ENCODE measurements at places on chromosomes 2 and 18.
A peak's percentile ranks its signal among the peaks of the same experiment; 100 is the strongest.

DNA sequence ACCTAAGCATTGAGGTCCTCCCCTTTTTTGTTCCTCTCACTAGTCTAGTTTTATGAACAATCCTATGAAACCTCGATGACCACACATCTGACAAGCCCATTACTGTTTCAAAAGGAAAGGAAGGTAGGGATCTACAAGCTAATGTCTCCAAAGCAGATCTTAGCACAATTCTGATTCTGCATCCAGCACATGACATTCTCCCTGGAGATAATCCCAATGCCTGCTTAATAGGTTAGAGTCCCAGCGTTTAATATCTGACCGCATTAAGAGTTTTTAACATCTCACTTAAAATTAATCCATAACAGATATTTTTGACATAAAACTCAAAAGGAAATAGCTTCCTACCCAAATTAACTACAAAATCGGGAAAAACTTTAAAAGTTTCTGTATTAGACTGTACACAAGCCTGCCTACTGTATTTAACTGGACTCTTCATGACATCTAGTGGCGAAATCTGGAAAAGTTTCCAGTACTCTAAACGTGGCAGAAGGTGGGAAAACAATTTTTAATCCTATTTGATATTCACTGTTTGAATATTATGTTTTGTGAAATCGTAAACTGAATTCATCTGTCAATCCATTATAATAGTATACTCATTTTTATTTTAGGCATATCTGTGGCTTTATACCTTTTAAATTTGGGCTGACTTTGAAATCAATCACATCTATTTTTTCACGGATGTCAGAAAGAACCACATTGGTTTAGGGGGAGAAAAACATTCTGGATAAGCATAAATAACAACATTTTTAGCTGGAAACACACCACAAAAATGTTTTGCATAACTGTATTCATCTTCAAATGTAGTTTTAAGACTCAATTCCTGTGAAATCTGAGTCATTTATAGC lies 62.4 kb downstream of the TXNL1 start:
- DNase-seq: peak; percentile 82

GRCh38 chr18:73861771-73862170 lies 285.9 kb downstream of the FBXO15 start:
- DNase-seq: no peak

DNA sequence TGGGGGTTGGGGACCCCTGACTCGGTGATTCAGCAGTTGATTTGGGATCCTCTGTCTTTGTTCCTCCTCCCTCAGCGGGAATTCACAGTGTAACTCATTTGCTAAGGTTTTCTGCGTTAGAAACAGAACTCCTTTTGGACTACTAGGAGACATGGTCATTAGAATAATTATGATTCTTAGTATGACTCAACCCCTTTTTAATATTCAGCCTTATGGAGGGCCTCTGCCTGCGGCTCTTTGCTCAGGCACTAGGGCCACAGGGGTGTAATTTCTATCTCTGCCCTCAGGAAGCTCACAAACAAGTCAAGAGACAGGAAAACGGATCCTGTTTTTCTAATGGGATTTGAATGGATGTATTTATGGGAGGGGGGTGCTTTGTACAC lies 117.4 kb downstream of the SPTBN1 start:
- DNase-seq: no peak

- no peak for DNase-seq
Observed at GRCh38 chr2:216317831-216318520, 54.3 kb downstream of the MARCHF4 start.

DNA sequence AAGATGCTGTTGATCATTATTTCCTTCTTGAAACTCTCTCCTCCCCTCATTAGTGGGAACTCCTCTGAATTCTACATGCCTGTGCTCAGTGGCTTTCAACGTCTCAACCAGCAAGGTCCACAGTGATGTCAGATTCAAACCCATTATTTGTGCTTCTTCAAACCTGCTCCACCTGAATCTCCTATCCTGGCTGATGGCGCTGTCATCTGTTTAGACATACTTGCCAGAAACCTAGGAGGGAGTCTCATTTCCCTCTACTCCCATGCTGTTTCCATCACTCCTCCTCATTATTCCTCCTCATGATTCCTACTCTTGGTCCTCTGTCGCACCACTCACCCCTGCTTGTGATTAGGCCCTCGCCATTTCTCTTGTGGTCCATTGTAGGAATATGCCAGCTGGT lies 2.9 kb upstream of the LPIN2 start:
- DNase-seq: no peak

GRCh38 chr2:33131111-33131510 lies 184.4 kb downstream of the LTBP1 start:
- DNase-seq: no peak

- DNase-seq: no peak
Observed at GRCh38 chr2:120601566-120601965, 134.1 kb upstream of the GLI2 start.

- DNase-seq: no peak
Observed at GRCh38 chr2:31205186-31205585, 12.1 kb downstream of the CAPN14 start.

- DNase-seq: no peak
Observed at GRCh38 chr2:199070322-199070949, 387.3 kb downstream of the SATB2 start.

GRCh38 chr2:133504566-133505505 lies 63.4 kb downstream of the NCKAP5 start:
- DNase-seq: no peak

- peak; percentile 68 for DNase-seq
Observed at GRCh38 chr2:216698895-216699294, 3.5 kb upstream of the IGFBP5 start.

GRCh38 chr2:15729709-15730544 lies 138.3 kb downstream of the DDX1 start:
- DNase-seq: no peak

DNA sequence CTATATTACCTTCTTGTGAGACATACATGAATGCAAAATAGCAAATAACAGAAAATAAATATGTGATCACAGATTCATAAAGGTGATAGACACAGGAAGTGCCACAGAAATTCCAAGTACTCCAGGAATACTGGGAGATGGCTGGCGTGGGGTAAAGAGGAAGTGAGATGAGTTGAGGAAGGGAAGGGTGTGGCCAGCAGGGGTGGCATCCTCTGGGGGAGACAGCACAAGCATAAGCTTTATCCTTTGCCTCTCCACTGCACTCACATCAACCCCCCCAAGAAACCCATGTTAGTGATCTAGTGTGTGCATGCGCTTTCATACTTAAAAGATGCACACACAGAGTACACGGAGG lies 94.8 kb upstream of the B3GNT7 start:
- DNase-seq: no peak

GRCh38 chr2:135600915-135601314 lies 69.6 kb downstream of the R3HDM1 start:
- peak; percentile 15 for DNase-seq

DNA sequence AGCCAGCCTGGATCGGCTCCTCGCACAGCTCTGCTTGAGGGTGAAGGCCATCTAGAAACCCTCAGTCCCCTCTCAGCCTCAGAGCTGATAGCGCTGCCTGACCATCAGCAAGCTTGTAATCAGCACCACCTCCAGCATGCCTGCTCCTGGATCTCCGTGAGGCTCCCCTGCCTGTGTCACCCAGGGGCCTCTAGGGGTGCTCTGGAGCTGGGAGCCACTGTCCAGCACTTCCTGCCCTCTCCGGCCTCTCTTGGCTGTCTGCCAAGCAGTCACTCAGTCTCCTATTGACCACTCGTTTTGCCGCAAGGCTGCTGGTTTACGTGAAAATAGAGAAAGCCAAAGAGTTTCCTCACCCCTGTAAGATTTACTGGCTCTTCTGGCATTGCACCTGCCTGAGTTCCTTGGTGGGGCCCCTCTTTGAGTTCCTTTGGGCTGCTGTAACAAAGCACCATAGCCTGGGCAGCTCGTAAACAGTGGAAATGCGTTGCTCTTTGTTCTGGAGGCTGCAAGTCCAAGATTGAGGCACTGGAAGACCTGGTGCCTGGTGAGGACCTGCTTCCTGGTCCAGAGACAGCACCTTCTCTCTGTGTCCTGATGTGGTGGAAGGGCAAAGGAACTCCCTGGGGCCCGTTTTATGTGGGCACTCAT lies 17.9 kb downstream of the CAPN10 start:
- no peak for DNase-seq

GRCh38 chr2:180652794-180653193 lies 327.6 kb upstream of the UBE2E3 start:
- DNase-seq: no peak

DNA sequence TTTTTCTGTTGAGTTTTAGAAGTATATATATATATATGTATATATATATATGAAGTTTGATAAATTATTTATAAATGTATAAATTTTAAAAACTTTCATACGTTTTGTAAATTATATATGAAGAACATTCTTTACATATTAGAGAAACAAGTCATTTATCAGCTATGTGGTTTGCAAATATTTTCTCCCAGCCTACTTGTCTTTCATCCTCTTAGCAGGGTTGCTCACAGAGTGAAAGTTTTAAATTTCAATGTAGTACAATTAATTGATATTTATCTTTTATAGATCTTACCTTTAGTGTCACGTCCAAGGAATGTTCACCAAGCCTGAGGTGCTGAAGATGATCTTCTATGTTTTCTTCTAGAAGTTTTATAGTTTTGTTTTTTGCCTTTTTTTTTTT lies 78.3 kb upstream of the HS6ST1 start:
- no peak for DNase-seq

- DNase-seq: no peak
Observed at GRCh38 chr2:152532241-152532640, 185.0 kb downstream of the PRPF40A start.

- peak; percentile 28 for DNase-seq
Observed at GRCh38 chr2:175621821-175622220, 380.2 kb downstream of the LNPK start.

DNA sequence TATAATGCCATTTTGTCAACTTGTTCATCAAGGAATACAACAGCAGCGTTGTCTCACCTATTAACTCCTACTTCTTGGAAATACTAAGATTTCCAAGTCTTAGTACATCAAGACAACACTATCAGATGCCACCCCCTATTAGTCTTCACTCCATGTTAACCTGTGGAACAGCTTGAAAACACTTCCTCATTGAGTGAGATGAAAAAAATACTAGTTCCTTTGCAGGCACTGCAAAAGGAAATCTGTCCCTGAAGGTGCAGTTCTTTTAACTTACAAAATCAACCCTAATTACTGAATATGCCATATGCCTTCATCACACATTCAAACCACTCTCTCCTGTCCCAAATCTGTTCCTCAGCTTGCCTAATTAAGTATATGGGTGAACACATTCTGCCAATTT lies 4.0 kb downstream of the CWC22 start:
- DNase-seq: no peak
